Thoracic aorta (tissue), 2 donors: ENCODE measurements at places on chromosomes 1 and 21. TPM values are rescaled to one million over a fixed set of nuclear protein-coding genes. Genes with fewer than 3 reads are reported as not detected.

CRYBG2 gene
- total RNA-seq = not detected

GRCh38 chr1:112513112-112513870, 4.5 kb downstream of the WNT2B start:
- H3K27ac ChIP-seq = no peak overlapping the region
- H3K36me3 ChIP-seq = no peaks in the 10 kb centered on the region
- H3K4me3 ChIP-seq = no peak overlapping the region
- H3K4me1 ChIP-seq = no peaks in the 10 kb centered on the region

GUCA2A gene
- total RNA-seq = not detected

GRCh38 chr21:40335704-40336103, 468.5 kb downstream of the PCP4 start:
- no peak overlapping the region for H3K27ac ChIP-seq
- no peaks in the 10 kb centered on the region for H3K36me3 ChIP-seq
- H3K4me3 ChIP-seq = no peak overlapping the region

GRCh38 chr1:151534662-151535278, 5.3 kb upstream of the TUFT1 start:
- H3K27me3 ChIP-seq = no peaks in the 10 kb centered on the region
- H3K4me3 ChIP-seq = no peak overlapping the region
- no peak overlapping the region for H3K27ac ChIP-seq
- H3K36me3 ChIP-seq = no peaks in the 10 kb centered on the region
- H3K4me1 ChIP-seq = no peaks in the 10 kb centered on the region
- DNase-seq = no peak

DNA sequence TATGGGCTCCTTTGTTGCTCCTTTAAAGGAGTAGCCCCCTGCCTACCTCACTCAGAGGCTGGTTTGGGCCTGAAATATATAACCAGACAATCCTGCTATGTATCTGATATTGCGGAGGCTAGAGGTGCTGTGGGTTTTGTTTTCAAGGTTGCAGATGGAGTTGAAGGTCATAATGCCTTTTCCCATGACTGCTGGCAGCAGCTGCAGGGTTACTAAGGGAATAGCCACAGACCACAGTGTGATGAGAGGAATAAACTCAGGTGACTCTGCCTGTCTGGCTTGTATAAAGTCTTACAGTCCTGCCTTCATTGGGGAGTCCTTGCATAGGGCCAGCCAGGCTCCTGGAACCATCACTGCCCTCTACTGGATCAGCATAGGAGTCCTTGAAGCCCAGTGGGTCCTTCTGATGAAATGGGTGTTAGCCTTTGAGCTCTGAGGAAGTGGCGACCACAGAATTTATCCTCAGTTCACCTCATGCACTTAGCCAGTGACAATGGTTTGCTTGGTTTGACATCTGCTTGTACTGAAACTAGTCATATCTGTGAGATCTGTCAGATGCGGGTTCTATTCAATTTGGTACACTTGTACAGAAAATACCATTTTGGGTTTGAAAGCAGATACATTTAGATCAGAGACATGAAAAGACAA, 174.4 kb upstream of the HMCN1 start:
- no peaks in the 10 kb centered on the region for H3K36me3 ChIP-seq

GRCh38 chr1:178055093-178055492, 38.8 kb upstream of the RASAL2 start:
- H3K4me3 ChIP-seq = no peak overlapping the region
- H3K27ac ChIP-seq = no peak overlapping the region
- peaks cover 18% of the 10 kb centered on the region for H3K4me1 ChIP-seq
- no peaks in the 10 kb centered on the region for H3K36me3 ChIP-seq
- DNase-seq = no peak

SDC3 gene
- total RNA-seq = 51.6 TPM

DNA sequence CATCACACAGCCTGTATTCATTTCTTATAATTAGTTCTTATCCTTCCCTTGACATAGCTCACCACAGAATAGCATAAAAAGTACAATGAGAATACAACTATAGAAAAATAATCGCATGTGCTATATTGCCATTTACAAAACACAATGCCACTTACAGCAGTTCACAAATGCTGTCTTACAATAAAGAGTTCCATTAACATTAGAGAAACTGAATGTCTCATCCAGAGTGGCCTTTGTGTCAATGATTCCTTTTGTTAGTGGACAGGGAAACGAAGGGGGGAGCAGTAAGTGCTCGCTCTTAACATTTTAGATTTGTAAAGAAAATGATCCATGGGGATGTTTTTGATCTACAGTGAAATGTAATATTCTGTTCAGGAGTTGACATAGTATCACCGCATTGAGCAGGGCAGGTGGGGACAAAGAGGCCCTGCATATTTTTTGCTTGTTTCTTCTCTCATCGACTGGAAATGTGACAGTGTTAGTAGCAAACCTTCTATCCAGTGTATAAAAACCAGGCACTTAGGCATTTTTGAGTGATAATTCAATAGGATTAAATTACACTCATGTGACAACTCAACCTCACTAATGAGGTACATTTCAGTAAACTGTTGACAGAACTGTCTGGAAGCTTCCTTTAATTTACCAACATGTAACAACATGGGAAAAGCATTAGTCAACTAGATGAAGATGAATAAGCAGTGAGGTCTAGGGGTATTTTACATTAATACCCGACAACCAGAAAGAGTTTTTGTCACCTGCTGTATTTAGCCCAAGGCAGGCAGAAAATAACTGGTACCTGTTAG, 35.6 kb upstream of the RRP15 start:
- no peaks in the 10 kb centered on the region for H3K4me1 ChIP-seq
- no peak overlapping the region for H3K27ac ChIP-seq
- no peaks in the 10 kb centered on the region for H3K36me3 ChIP-seq
- DNase-seq = no peak

DNA sequence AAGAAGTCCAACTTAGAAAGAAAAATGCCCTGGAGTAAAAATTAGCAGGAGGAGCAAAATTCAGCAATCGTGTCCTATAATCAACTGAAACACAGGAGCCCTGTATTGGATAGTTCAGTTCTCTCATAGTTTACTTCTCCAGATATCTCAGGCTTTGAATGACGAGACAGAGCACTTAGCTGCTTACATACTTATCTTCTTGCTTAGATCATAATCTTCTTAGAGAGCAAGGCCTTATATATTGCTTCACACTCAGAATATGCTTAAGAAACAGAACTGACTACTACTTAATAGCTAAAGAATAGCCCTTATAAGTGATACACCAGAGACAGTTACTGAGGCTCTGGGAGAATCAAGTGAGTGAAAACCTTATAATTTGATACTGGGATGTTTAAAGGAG, 38.9 kb downstream of the TOR3A start:
- peaks cover 7% of the 10 kb centered on the region for H3K36me3 ChIP-seq
- no peak for DNase-seq
- H3K4me1 ChIP-seq = peaks cover 8% of the 10 kb centered on the region
- H3K27me3 ChIP-seq = no peaks in the 10 kb centered on the region
